ENCODE measurements at places on chromosomes 16 and 17. TPM values are rescaled to one million over a fixed set of nuclear protein-coding genes. Genes with fewer than 3 reads are reported as not detected.
A peak's percentile ranks its signal among the peaks of the same experiment; 100 is the strongest.

DNA sequence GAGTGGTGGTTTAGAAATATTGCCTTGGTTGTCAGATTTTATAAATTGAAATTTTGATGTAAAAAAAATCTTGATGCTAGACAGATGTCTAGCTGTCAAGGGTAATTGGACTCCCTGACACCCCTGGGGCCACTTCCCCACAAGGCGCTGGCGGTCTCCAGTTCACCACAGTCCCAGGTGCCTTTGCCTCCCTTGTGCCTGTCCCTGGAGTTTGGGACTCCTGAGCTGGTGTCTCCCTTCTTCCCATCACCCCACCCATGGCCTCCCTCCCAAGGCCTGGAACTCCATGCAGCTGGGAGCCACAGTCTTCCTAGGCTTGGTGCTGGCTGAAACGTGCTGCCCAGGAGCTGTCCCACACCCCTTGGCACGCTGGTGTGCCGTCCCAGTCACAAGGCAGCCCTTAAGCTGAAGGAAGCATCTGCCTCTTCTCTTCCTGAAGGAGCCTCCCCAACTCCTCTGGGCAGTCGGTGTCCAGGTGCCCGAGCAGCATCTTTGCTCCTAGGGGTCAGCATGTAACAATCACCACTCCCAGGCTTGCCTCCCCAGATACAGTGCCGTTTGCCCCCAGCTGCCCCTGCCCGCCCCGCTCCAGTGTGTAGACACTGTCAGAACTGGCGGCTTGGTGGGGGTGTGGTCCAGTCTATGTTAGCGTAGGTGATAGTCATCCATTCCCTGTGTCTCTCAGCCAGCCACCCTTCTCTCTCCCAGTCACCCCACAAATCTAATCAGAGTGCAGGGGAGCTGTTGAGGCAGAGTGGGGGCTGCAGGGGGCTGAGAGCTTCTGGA lies 26.2 kb downstream of the POLR3E start:
- no peak for DNase-seq

SLC5A10 gene
- total RNA-seq, result not detected

GRCh38 chr17:8288336-8289102 lies at the start of gene RANGRF:
Gene RANGRF (plus strand): TSS chr17:8288670. CDS start chr17:8288789, 119 bp downstream.
- peak; percentile 97 for DNase-seq

TP53TG3B gene
- total RNA-seq, result not detected

CCL4L2 gene
- total RNA-seq, result 1.9 TPM

DNA sequence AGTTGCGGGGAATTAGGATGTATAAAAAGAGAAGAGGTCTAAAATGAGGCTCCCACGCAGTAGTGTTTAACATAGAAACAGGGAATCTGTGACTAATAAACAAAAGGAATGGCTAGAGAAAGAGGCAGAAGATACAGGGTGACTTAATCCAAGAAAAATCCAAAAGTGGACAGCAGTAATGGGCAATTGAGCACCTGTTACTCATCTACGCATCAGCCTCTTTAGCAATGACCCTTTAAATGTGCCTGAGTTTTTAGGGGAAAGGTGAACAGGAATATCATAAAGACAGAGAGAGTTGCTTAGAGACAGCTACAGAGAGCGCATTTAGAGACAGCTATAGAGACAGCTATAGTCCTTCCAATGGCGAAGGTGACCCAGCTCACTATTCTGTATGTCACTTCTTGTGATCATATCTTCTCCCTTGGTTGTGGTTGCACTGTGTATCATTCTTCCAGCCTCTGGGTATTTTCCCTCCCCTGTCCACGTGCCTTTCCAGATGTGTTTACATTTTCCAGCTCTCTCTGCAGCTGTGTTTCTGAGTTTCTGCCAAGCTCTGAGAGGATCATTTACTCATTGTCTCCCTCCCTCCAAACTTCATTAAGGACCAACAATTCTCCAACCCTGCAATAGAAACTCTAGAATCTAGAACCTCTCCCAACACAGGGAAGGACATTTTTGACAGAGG lies 61.5 kb downstream of the MYOCD start:
- DNase-seq, result peak; percentile 77

- DNase-seq, result peak; percentile 91
Observed at GRCh38 chr17:43832976-43833829, at the start of gene MPP3. Gene MPP3 (minus strand): TSS chr17:43833146. CDS start chr17:43831906, 1,240 bp downstream.

DNA sequence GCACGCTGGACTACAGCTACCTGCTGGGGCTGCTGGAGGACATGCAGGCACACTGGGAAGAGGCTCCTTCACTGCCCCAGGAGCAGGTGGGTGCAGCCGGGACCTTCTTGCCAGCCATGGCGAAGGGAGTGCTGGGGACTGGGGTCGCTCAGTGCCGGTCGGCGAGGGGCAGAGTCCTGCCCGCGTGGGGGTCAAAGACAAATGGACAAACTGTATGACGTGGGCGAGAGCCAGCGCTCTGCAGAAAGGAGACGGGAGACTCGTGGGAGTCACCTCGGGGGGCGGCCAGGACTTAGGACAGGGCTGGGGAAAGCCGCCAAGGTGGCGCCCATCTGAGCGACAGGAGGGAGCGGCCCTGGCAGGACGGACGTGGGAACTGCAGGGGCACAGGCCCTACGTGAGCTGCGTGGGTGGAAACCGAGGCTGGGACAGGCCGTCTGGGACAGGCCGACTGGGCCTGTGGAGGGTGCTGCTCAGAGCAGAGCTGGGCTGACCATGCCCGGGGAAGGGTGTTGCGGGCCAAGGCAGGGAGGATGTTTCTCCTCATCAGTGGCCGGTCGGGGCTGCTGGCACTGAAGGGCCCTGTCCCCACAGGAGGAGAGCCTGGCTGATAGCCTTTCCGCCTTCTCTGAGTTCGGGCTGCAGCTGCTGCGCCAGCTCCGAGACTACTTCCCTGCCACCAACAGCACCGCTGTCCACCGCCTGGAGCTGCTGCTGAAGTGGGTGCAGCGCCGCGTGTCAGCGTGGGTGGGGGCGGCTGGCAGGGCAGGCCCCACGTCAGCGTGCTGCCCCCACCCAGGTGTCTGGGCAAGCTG lies 8.0 kb downstream of the TSR3 start:
- no peak for DNase-seq

ATP2A3 gene
- 53.5 TPM for total RNA-seq

CSH1 gene
- not detected for total RNA-seq

DNA sequence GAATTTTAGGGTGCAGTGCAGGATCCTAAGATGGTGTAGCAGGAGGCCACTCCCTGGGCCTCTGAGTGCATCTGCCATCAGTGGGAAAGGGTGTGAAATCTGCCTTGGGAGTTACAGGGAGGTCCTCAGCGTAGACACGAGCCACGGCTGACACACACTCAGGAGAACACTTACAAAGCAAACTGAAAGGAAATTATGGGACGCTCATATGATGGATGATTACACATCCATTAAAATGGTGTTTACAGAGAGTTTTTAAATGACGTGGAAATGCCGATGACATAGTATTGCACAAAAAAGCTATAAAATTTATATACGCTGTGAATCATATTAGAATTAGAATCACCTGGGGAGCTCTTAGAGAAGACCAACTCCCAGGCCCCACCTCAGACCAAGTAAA lies 175.2 kb downstream of the CCDC182 start:
- peak; percentile 32 for DNase-seq

DNA sequence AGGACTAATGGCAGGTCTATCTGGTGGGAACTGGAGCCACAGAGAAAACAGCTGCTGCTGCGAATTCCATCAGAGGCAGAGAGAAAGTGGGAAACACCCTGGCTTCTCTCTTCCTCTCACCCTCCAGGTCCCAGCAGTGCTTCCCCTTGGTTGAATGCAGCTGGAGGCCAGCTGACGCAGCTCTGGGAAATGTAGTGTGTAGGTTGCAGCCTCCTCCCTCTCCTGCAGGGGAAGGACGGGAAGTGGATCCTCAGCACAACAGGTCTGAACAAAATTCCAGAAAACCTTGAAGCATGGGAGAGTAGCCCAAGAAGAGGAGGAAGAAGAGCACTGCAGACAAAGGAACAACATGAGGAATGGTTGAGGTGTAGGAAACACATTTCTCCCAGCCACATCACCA lies 67.8 kb upstream of the MMP2 start:
- DNase-seq, result no peak

METTL2A gene
- total RNA-seq, result 16.1 TPM

DNA sequence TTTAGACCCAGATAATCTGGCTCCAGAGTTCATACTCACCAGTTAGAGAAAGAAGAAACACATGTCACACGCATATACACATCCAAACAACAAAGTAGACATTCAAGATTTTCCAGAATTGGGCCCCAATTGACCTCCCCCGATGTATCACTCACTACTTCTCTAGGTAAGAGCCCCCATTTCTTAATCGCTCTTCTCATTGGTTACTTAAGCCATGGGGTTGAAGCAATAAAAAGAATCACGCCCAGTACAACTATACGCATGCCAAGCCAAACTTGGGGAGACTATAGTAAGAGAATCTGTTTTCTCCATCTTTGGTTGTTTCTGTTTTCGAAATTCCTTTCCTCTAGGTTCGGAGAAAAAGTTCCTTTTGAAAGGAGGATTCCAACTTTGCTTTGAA lies 565 bp downstream of the DDX52 start:
- no peak for DNase-seq

DNA sequence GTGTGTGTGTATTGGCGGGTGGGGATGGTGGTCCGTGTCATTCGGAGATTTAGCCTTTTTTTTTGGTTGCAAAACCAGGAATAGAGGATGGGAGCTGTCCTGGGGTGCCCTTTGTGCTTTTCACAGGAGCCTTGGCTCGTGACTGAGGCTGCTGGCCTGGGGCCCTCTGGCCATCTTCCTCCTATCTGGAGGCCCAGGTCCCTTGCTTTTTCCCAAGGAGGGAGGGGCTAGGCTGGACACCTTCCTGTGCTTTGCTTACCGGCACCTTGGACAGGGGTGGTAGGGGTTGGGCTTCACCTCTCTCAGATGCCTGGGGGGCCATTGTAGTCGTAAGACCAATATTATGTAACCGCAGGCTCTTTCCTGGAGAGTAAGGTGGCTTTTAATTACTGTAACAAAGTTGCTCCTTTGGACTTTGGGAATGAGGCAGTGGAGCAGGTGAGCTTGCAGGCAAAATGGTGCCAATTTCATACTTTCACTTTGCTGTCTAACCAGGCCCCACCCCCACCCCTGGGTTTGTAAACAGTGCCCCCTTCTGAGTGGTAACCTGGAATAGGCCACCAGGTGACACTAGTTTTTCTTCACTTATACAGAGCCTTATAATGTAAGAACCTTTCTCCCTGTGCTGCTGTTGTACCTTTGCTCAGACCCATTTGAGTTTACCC lies 1.2 kb downstream of the DYNLL2 start:
- no peak for DNase-seq

LRRC75A gene
- 2.9 TPM for total RNA-seq

SLC13A5 gene
- total RNA-seq, result 0.17 TPM

BRIP1 gene
- 3.4 TPM for total RNA-seq

- no peak for DNase-seq
Observed at GRCh38 chr17:19291646-19292376, 54.6 kb downstream of the EPN2 start.

DNA sequence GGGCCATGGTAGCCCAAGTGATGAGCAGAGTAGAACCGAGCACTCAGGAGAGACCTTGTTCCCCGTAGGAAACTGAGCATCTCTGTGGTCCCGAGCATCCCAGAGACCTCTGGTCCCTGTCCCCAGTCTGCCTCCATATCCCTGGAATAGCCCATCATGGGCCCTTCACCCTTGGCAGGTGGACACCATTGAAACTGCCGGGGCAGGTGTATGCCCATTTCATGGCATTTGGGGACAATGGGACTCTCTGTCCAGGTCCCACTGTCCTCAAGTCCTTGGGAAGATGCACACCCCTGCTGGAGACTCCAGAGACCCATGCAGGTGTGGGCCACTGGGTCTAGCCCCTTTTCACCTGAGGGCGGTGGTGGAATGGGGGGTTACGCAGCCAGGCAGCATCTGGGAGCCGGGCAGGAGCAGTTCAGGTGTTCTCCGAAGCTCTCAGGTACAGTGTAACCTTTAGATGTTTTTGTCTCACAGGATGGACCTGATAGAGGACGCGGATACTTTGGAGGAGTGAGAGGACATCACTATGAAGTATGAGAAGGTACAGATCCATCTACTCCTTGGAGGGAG lies 75.9 kb downstream of the GOSR1 start:
- no peak for DNase-seq

LHX1 gene
- total RNA-seq, result not detected

GRCh38 chr16:85579923-85580580 lies 33.1 kb upstream of the GSE1 start:
- DNase-seq, result no peak

DNA sequence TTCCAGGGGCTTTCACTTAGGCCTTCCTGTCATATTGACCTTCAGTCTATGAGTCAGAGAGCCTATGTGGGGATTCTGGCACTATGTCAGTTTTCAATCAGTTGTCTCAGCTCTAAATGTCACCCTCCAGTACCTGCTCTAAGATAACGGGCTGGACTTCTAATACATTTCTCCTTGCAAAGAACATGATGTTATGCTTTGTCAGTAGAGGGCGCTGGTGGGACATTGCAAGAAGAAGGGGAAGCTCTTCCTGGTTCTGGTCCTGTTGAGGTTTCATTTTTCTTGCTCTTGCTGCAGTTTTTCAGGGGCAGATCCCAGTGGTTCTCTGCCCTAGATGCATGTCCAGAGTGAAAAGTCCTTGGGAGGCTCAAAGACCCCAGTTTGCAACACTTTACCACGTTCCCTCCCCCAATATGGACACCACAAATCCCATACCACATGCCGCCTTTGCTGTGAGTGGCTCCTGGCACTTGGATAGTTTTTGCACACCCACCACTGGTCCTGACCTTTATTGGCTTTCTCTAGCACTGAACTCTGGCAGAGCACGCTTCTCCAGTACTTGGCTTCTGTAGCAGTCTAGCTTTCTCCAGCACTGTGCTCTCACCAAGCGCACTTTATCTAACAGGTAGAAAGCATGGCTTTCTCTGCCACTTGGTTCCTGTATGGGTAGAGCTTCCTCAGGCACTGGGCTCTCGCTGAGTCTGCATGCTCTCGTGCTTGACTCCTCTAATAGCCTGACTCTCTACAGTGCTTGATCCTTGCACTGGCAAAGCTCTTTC lies 49.0 kb downstream of the BCL7C start:
- DNase-seq, result peak; percentile 85

- no peak for DNase-seq
Observed at GRCh38 chr16:69056421-69056820, 49.0 kb upstream of the HAS3 start.

SLC35G6 gene
- not detected for total RNA-seq

- no peak for DNase-seq
Observed at GRCh38 chr16:83624429-83625120, 183.2 kb upstream of the HSBP1 start.

- peak; percentile 56 for DNase-seq
Observed at GRCh38 chr17:82267575-82268379, 5.7 kb downstream of the CSNK1D start.

TADA2A gene
- total RNA-seq, result 17.9 TPM

DNA sequence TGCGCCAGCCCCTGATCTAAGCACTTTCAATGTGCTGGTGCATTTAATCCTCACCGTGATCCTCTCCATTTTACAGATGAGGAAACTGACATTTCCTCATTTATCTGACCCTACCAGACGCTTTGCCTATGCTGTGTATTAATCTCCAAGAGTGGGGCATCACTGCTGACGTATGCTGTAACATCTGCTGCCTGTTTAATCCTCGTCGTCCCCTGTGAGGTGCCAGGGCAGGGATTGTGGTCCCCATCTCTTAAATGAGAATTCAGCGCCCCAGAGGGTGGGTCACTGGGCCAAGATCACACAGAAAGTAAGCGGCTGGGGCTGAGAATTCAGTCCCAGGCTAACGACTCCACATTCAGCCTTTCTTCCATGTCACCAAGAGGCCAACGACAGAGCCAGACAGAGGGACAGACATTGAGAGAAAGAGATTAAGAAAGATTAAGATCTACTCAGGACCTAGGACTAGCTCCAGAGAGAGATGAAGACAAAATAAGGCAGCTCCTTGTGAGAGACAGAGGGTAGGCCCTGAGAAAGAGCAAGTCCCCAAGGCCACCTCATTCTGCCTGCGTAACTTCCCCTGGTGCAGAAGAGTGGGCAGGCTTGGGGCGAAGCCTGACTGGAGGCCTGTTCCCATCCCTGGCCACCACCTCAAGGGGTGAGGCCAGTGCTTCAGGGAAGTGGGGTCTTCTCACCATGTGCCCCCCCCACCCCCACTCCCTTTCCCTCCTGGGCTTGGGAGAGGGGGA lies 13.5 kb downstream of the CACNA1G start:
- no peak for DNase-seq

Measured in left lung (tissue), 14 donors.